ENCODE measurements at places on chromosomes 5 and 9.

DNA sequence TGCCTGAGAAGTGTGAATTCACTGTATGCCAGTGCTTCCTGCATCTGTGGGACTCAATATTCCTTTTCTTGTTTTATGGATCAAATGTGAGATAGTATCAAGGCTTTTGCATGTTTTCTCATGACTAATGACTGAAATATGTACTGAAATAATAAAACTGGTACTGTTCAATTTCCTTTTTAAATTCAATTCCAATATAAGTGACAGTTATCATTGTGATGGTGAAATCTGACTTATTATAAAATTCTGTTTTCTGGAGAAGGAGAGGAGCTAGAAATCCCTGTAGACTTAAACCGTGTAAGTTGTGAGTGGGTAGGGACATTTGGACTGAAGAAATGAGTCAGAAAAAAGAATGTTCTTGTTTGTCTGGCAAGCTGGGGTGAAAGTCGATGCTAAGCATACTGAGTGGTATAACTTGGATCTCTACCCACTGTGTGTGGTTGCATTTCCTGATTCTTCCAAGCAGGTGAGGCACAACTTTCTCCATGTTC is 245.2 kb downstream of the EFNA5 start:
- no peak for DNase-seq

- DNase-seq: no peak
Measured at GRCh38 chr5:148856424-148856823, 30.0 kb downstream of the ADRB2 start.

- DNase-seq: no peak
Measured at GRCh38 chr5:40842351-40842750, 1.2 kb downstream of the CARD6 start.

DNA sequence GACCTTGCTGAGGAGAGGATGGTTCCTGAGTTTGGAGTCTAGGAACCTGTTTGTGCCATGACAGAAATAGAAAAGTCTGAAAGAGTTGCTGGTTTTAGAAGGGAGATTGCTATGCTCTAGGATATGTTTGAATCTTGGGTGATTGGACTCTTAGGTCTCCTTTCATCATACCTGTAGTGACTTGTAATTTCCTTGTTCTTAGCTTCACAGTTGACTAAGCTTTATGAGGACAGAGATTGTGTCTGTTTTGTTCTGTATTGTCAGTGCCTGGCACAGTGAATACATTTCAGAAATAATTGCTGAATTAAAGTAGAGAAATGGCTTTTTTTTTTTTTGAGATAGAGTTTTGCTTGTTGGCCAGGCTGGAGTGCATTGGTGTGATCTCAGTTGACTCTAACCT is 31.5 kb downstream of the GAPVD1 start:
- DNase-seq: no peak

GRCh38 chr5:95822043-95822541 is 434 bp downstream of the GLRX start:
- peak; percentile 42 for DNase-seq

DNA sequence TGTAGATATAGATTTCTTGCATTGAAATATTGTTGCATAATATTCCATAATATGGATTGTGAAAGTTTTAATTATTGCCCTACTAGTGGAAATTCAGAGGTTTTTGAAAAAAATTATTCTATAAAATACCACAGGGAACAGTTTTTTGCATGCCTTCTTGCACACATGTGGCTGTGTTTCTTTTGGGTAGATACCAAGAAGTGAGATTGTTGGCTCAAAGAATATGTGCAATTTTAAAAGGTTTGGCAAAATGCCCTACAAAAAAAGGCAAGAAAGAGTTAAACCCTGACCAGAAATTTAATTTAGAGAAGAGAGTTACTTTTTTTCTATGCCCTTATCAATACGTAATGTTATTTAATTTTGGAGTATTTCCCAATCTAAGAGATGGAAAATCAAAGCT is 270.8 kb upstream of the DAPK1 start:
- DNase-seq: no peak

- no peak for DNase-seq
Measured at GRCh38 chr5:51194671-51195070, 188.6 kb upstream of the ISL1 start.

DNA sequence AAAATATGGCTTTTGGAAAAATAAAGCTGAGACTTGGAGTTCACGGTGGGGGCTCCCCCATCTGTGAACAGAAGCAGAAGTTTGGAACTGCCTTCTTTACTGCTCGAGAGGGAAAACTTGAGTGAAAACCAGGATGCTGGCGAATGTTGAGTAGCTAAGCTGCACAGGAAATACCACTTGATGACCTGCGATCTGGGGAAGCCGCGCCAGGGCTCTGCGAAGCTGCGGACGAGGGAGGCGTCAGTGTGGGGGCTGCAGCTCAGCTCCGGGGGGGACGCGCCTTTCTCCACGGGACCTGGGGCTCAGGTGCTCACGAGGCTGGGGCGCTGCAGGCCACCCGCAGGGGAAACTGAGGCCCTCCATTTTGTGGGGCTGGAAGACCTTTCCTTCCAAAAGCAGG is 62.3 kb downstream of the TENT4A start:
- no peak for DNase-seq

- DNase-seq: no peak
Measured at GRCh38 chr5:128574041-128574440, 36.0 kb upstream of the FBN2 start.

DNA sequence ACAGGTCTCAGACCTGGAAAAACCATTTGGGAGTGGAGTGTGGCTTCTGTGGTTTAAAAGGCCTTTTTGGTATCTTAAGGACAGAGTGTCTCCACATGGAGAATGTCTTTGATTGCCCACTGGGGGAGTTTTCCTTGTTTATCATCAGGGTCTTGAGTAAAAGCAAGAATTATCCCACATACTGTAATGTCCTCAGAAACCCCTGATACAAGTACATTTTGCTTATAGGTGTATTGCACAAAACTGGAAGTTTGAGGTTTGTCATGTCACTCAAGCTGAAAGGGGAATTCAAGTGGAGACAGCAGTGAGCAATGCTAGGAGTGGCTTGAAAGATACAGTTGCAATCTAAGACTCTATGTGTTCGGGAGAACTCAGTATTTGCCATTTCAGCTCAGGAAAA is 62.7 kb upstream of the GRAMD2B start:
- DNase-seq: no peak

DNA sequence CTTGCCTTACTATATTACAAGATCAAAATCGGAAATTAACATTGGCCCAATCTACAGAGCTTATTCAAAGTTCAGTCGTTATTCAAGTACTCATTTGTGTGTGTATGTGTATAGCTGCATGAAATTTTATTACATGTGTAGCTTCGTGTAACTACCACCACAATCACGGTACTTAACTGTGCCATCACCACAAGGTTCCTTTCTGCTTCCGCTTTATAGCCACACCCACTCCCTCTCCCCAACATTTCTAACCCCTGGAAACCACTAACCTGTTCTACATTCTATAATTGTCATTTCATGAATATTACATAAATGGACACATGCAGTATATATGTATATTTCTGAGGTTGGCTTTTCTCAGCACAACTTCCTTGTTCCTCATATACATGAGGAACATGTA is 4.0 kb upstream of the TEX48 start:
- no peak for DNase-seq

DNA sequence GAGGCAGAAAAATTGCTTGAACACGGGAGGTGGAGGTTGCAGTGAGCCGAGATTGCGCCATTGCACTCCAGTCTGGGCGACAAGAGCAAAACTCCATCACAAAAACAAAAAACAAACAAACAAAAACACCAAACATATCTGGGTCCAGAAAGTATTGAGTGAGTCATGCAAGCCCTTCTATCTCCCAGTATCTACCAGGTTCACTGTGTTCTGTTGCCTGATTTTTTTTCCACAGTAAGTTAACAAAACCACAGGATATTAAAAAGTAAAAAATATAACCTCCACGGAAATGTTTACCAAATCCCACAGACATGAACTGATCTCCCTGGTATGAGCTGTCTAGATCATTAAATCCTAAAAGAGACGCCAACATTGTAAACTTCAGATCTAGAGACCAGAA is 94.4 kb downstream of the ANKH start:
- no peak for DNase-seq

GRCh38 chr5:89087128-89087527 is 204.1 kb upstream of the MEF2C start:
- DNase-seq: no peak

GRCh38 chr9:5790923-5791322 is 42.0 kb downstream of the ERMP1 start:
- DNase-seq: no peak

DNA sequence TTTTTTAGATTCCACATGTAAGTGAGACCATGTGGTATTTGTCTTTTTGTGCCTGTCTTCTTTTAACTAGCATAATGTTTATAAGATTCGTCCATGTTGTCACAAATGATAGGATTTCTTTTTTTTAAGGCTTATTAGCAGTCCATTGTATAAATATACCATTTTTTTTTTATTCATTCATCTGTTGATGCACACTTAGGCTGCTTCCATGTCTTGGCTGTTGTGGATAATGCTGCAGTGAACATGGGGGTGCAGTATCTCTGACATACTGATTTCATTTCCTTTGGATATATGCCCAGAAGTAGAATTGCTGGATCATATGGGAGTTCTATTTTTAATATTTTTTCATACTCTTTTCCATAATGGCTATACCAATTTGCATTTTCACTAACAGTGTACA is 48.7 kb downstream of the KIAA1958 start:
- no peak for DNase-seq

GRCh38 chr5:39992617-39993202 is 567.9 kb upstream of the DAB2 start:
- DNase-seq: no peak

DNA sequence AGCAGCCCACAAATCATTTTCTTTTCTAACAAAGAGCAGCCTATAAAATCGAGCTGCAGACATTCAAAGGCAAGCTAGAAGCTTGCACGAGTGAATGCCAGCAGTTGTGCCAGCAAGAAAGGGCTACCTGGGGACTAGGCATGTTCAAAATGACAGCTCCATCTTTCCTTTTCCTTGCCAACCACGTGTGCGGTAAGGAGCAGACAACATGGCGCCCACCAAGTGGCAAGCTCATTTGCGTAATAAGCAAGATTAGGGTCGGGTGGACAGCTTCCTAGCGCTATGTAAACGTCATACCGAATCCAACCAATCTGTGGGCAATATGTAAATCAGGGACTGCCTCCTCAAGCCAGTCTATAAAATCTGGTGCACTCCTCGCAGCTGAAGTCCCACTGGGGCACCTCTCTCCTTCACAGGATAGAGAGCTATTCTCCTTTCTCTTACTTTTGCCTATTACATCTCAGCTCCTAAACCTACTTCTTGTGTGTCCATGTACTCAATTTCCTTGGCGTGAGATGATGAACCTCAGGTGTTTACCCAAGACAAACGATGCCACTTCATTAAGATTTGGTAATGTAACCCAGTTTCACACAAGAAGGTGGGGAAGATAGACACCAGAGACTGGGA is 22.5 kb upstream of the SPARC start:
- no peak for DNase-seq

Measured in hematopoietic multipotent progenitor cell treated with erythropoietin and hydrocortisone succinate and interleukin-3 and kit ligand, for 15 days (in vitro differentiated cells).